ENCODE measurements at places on chromosomes 11 and 22.

GRCh38 chr11:133828871-133829270 lies 16.4 kb downstream of the SPATA19 start:
- DNase-seq = no peak

DNA sequence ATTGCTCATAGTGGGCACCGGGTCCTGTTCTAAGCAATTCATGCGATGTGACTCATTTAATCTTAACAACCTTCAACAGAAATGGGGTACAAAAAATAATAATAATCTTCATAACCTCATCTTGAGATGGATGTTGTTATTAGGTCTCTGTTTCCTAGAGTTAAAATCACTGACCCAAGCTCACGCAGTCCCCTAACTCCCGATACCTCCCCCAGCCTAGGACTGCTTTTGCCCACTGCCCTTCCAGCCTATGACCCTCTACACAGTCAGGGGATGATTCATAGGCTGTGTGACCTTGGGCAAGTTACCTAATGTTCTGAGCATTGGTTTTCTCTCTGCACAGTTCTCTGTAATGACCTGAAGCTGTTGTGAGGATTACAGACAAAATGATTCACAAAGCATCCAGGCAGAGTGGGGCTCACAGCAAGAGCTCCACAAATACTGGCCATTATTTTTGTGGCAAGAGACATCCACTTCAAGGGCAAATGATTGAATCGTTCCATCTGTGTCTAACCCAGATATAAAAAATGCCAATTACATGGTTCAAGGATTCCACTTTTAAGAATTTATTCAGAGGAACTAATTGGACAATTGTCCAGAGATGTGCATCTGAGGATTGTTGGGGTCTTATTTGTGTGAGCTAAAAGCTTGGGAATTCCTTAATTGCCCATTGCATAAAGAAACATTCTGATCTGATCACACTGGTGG lies 20.0 kb downstream of the MTFP1 start:
- no peak for DNase-seq

- no peak for DNase-seq
These were observed 21.0 kb upstream of the GDPD4 start for GRCh38 chr11:77322506-77322905.

DNA sequence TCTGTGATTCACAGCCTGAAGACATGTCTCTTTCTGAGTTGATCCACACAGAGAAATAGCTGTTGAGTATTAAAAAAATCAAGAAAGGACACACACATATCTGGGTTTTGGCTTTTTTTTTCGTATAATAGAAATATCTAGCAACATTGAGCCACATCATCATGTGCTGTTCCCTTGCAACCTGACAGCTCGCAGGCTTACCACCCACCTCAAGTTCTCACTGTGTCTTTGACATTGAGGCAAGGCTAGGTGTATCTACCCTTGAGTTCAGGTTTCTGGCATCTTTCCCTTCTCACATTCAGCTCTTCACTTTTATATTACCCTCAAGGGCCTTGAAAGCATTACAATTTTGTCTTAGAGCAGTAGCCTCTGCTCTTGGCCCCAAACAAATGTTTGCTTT lies 490.3 kb upstream of the KIRREL3 start:
- DNase-seq = no peak

- no peak for DNase-seq
These were observed 1337.2 kb downstream of the TBC1D22A start for GRCh38 chr22:48099671-48100070.

- DNase-seq = no peak
These were observed 18.4 kb downstream of the SYT13 start for GRCh38 chr11:45267652-45268299.

- DNase-seq = no peak
These were observed 98.9 kb downstream of the ZBTB16 start for GRCh38 chr11:114158421-114158820.

- DNase-seq = no peak
These were observed 875.2 kb downstream of the BRD1 start for GRCh38 chr22:48952256-48953102.

DNA sequence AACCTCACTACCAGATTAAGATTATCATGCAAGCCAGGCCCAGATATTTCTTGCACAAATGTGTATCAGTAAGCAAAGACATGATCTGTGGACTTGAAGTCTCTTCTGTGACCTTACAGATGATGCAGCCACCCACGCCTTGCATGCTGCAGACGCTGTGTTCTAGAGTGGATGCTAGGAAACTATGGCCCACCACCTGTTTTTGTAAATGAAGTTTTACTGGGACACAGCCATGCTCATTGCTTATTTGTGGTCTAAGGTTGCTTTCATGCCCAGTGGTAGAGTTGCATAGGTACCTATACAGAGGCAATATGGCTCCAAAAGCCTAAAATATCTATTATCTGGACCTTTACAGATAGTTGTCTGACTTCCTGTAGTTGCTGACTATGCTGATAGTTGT lies 47.5 kb upstream of the SORL1-AS1 start:
- no peak for DNase-seq

GRCh38 chr11:23953951-23954710 lies 542.7 kb upstream of the LUZP2 start:
- DNase-seq = no peak

DNA sequence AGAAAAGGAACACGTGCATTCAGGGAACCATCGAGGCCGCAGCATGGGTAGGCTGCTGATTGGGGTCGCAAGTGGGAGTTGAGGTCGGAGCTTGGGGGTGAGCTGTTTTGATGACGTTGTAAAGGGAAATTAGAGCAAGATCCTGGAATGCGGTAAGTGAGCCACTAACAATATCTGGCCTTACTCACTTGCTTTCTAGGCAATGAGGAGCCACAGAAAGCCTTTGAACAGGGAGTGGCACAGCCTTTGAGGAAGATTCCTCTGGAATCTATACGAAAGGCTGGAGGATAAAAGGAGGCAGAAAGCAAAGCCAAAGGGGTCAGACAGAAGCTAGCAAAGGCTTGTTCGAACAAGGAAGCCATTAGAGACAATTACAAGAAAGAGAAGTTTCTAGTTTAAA lies 197.5 kb downstream of the LARGE1 start:
- DNase-seq = no peak

DNA sequence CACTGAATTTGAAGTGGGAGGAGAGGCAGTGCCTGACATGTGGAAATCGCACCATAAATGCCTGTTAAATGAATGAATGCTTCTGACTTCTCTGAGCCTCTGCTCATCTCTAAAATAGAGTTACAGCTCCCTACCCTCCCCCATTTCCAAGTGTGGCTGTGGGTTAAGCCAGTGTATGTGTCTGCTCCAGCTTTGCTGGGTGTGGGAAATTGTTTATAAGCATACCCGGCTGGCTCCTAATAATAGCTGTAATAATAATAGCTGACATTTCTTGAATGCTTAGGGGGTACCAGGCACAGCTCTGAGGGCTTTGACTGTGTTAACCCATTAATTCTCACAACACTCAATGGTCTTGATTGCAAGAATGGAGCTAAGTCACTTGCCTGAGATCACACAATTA lies 7.0 kb upstream of the FCHSD2 start:
- no peak for DNase-seq

GRCh38 chr22:48239461-48240147 lies 1477.2 kb downstream of the TBC1D22A start:
- no peak for DNase-seq

GRCh38 chr11:75523189-75523588 lies 2.6 kb downstream of the GDPD5 start:
- DNase-seq = no peak

DNA sequence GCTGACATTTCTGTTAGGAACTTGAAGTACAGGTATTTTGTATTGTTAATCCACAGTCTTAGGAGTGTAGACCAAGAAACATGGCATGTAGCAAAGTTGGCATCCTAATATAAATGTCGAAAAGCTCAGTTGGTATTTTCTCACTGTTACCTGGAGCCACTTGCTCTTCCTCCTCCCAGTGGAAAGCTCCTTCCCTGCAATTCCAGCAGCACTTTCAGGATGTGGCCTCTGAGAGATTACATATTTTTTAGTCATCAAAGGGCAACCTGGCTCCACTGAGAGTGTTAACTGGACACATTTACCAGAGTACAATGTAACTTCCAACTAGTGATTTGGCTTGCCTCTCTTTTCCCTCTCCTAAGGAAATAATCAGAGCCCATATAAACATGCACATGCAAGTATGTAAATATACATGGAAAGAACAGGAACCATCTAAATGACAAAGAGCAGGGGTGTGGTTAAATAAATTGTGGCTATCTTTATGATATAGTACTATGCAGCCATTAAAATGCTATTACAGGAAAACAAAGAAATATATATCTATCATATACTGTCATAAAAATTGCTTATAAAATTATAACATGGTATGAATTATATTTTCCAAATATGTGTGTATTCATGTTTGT lies 14.3 kb upstream of the EED start:
- no peak for DNase-seq
